Cardiac ventricle fibroblast (primary cell): ENCODE measurements at places on chromosomes 7 and 10. TPM values are rescaled to one million over a fixed set of nuclear protein-coding genes. Genes with fewer than 3 reads are reported as not detected.

The ABCB1 gene
- 0.29 TPM in 1 of 2 replicates, not detected in the other for total RNA-seq

The UCMA gene
- not detected in 2 replicates for total RNA-seq

The MBL2 gene
- not detected in 2 replicates for total RNA-seq

The HOXA1 gene
- total RNA-seq: not detected in 2 replicates

The ENTPD1 gene
- total RNA-seq: 0.49 and 0.75 TPM in 2 replicates

The ACSL5 gene
- total RNA-seq: 17.0 and 18.5 TPM in 2 replicates

The SORBS1 gene
- total RNA-seq: 1.00 and 2.4 TPM in 2 replicates

The A1CF gene
- total RNA-seq: not detected in 2 replicates

The GIMAP8 gene
- 0.62 and 0.64 TPM in 2 replicates for total RNA-seq
